Mammary epithelial cell (primary cell): ENCODE measurements at places on chromosomes 2 and 18.

GRCh38 chr2:160498137-160498536, 4.5 kb upstream of the RBMS1 start:
- DNase-seq: no peak

GRCh38 chr2:187174582-187174981, 273.5 kb downstream of the CALCRL start:
- no peak for DNase-seq

DNA sequence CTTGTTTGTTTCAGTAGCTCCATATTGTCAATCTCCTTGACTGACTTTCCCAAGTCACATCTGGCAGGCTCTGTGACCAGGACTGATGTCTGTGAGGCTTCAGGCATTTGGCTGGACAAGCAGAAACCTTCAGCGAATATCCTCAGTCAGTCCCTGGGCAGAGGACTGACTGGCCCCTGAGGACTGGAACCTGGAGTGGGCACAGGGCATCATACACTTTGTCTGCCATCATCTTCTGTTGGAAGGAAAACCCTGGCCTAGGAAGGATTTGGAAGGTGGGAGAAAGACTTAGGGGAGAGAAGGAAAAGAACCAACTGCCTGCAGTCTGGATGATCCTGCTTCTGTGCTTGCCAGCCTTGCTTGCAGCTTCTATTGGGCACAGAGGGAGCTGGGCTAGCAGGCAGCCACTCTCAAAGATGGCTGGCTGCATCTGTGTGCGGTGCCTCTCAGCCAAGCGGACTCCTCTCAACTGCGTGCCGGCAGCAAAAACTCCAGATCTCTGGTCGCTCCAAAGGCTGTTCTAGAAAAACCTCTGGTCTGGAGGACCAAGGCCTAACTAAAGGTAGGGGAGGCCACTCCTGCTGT, 126.8 kb downstream of the MARCHF4 start:
- DNase-seq: no peak

- no peak for DNase-seq
Measured at GRCh38 chr18:25713103-25713502, 361.1 kb upstream of the ZNF521 start.

DNA sequence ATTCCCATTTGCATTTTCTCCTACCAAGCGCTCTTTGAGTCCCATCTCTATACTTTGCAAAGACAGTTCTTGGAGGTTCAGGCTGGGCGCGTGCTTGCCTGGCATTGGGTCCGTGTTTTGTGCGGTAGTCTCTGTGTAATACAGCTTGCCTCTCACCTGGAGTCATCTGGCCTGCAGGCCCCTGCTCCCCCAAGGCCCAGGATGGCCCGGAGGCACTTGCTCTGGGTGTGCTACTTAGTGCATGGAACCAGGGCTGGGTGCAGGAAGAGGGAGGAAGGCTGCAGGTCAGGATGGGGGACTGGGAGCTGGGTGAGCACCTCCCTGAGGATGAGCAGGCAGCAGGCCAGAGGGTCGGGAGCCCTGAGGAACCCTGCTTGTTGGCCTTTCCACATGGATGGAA, 220.9 kb downstream of the LDLRAD4 start:
- DNase-seq: no peak

DNA sequence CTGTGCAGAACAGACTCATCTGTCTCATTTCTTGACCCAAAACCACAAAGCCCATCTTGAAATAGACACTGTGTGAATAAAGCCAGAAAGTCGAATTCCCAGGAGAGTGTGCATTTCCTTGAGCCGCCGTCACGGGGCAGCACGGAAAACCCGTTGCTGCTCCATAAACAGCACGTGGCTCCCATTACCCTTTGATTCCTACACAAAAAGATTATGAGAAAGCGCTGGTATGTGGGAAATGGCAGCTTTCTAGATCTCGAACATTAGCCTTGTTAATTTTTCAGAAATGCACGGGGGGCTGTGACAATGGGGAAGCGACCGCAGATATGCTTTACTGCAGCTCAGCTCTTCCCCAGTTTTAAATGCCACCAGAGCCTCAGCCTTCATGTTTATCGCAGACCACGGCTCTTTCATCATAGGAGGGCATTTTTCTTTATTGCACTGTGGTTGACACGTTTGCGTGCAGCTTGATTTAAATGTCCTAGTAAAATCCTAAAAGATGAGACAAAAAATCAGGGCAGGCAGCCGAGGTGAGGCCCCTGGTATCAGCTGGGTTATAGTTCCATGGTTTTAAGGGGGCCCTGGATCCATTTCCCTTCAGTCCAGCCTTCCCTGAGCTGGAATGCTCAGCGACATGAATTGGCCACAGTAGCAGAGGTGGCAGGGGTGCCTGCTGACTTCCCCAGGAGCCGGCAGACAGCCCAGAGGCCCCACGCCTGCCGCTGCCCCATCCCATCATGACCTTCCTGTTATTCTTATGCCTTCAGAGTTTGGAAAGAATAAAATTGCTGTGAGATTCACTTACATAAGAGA, 249.3 kb downstream of the NDUFA10 start:
- DNase-seq: no peak

DNA sequence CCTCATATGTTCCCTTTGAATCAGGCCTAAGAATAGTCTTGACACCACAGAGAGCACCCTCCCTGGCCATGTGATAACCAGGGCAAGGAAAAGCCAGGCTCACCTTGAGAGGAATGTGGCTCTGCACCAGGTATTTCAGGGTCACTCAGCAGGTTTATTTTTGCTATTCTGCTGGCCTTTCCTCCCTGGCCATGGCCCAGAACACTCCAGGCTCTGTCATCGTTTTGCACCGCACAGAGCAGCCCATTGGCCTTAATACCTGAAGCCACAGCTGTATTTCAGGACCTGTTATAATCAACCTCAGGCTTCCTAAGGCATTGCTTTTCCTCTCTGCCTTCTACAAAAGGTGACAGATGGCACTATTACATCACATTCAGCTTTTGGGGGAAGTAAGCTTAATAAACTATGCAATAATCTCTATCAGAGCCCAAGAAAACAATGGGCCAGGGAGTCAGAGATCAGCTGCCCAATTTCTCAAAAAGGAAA, 668.3 kb downstream of the IRS1 start:
- DNase-seq: no peak

- DNase-seq: no peak
Measured at GRCh38 chr2:10225291-10226037, 77.2 kb upstream of the HPCAL1 start.
